ENCODE measurements at places on chromosomes 2 and 18.

GRCh38 chr2:115572746-115573145 lies 1130.3 kb downstream of the DPP10 start:
- DNase-seq, result no peak

DNA sequence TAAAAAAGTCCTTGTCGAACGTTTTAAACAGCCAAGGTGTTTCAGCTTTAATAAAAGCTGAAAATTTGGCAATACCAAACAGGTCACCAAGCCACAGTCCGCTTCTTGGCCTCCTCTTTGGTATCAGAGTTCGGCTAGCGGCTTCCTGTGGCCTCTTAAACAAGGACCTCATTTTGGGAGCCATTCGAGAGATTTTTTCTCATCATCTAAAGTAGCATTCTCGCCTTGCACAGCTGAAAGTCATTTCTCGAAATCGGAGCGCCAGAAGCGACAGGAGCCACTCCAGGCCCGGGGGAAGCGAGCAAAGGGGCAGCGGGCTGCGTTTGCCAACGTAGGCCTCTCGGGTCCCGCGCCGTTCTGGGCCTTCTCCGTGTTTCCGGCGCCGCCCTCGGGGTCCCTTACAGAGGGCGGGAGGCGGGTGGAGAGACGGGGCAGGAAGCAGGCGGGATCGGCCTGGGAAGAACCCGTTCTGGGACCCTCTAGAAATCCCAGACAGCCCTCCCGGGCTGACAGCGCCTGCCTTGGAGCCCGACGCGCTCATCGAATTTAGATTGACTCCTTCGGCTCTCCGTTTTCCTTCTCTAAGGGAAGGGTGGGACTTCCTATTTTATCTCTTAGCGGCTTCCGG lies 522 bp upstream of the ZNF407 start:
- peak; percentile 97 for DNase-seq

DNA sequence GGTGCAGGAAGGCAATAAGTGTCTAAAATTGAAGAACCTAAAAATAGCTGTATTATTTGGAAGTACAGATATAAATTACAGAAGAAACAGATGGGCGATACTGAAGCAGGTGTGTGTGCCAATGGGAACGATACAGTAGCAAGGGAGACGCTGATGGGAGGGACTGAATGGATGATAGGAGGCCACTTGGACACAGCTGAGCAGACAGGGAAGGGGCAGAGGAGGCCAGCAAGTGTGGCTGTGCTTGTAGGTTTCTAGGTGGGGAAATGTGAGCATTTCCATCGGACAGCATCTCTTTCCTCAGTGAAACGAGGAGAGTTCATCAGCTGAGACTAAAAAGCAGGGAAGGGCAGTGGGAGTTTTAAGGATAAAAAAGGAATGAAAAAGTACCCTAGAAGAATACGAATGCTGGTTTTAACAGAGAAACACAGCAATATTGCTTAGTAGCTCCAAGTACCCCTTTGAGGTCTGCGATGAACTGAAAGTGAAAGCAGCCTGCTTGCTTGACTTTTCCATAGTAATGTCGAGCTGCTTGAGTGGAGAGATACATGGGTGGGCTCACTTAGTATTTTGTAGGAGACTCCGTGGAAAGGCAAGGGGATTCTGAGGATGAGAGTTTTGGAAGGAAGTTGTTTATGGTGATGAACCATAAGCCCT lies 91.7 kb upstream of the EPC2 start:
- DNase-seq, result peak; percentile 10

GRCh38 chr2:184534986-184535385 lies 63.3 kb upstream of the ZNF804A start:
- DNase-seq, result no peak

DNA sequence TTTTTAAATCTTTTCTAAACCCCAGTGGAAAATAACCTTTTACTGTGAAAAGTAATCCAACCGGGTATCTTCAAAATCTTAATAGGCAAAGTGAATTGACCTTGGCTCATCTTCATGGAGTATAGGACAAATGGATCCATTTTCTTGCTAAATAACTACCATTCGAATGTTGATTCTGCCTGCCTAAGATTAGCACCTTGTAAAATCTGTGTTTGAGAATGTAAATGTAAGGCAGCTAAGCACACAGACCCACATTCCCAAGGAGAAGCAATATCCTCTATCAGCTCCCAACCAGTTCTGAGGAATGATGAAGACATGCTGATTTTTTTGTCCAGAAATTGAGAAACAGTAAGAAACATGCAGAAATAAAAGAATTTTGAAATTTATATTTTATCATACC lies 509.8 kb upstream of the SMIM21 start:
- DNase-seq, result no peak

DNA sequence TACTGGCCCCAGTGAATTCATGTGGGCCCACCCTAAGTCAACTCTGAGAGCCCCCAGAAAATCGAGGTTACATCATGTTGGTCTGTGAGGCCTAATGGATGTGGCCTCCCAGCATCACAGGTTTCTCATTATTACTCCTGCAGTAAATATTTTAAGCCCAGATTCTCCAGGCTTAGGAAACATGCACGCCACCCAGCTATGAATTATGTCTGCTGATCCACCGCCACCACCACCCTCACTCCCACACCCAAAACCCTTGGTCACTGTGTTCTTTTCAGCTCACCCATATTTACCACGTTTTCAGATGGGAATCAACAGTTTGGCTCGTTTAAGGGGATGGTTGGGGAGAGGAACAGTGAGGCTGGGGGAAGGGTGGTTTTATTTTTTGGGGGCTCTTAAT lies 128.6 kb downstream of the NCK2 start:
- no peak for DNase-seq

GRCh38 chr2:30373881-30374302 lies 73.2 kb upstream of the LCLAT1 start:
- no peak for DNase-seq

DNA sequence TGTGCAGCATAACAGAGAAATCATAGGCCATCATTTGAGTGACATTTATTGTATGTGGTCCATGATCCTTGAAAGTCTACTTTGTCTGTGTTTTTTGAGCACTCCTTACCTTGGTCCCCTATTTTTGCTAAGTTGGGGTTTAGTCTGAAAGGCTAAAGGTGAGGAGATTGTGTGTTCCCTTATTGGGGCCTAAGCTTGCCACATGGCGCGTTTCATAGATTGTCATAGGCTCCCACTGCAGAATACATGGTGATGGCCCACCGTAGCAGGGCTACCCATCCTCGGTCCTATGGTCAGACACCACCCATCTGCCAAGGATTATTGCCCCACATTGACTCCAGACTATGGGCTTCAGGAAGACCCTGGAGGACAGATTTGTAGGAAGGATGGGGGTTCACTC lies 117.0 kb upstream of the ZSWIM2 start:
- no peak for DNase-seq

- DNase-seq, result no peak
Measured at GRCh38 chr2:28490558-28490957, 5.3 kb upstream of the PLB1 start.

DNA sequence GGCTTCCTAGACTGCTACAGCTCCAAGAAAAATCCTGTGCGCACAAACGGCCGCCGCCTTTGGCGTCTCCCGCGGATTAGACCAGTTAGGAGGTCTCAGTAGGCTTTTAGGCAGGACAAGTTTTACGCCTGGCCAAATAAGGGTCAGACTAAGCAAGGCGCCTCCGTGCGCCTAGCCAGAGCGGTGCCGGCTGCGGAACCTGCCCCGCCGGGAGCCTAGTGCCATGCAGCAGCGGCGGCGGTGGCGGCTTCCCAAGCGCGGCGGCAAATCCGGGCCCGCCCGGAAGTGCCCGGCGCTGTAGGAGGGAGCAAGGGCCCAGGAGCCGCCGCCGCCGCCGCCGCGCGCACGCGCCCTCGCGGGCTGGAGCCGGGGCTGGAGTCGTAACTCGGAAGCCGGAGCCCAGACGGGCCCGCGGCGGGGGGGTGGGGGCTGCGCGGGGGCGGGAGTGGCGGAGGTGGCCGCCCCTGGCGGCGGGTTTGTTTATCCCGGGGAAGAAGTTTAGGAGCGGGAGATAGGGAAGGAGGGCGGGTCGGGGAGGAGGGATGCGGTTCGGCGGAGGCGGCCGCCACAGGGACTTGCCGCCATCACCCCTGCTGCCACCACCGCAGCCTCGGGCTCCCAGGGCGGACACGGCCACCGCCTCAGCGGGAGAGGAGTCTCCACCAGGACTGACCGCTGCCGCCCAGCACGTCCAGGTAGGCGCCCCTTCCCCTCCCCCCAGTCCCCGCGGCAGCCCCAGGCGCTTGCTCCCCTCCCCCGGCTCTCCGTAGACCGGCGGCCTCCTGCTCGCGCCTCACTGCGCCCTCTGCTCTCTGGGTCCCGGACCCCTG lies at the start of gene SPOPL:
Gene SPOPL (plus strand): TSS at position 346 of the 830 bp plus-strand sequence. CDS start 48,447 bp downstream, outside the sequence.
- DNase-seq, result peak; percentile 43

DNA sequence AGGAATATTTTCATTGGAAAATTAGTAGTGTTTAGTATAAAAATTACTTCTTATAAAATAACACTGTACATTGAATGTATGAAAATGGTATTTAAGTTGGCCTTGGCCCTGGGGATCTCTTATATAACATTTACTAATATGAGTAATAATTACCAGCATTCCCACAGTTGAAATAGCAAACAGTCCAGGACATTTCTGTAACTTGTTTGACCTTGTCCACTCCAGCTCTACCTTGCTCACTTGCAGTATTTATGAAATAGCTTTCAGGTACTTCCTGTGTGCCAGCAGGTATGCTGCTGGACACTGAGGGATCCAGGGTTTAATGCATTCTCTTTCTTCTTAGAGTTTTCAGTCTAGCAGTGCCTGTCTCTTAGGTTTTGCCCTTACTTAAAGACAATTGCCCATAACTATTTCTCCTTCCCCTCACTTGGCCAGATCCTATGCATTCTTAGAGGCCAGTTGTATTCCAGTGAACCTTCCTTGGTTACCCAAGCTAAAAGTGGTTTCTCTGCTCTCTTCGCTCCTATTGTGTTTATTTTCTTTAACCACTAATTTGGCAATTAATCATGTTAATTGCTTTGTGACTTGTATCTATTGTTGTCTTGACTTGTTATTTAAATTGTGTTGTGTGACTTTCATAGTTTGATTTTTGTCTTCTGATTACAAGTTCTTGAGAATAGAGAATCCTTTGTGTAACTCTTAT lies 25.9 kb downstream of the BABAM2 start:
- no peak for DNase-seq

- DNase-seq, result no peak
Measured at GRCh38 chr18:3624546-3624934, 174.6 kb downstream of the TGIF1 start.

GRCh38 chr2:12046641-12047040 lies 300.2 kb downstream of the LPIN1 start:
- DNase-seq, result no peak

DNA sequence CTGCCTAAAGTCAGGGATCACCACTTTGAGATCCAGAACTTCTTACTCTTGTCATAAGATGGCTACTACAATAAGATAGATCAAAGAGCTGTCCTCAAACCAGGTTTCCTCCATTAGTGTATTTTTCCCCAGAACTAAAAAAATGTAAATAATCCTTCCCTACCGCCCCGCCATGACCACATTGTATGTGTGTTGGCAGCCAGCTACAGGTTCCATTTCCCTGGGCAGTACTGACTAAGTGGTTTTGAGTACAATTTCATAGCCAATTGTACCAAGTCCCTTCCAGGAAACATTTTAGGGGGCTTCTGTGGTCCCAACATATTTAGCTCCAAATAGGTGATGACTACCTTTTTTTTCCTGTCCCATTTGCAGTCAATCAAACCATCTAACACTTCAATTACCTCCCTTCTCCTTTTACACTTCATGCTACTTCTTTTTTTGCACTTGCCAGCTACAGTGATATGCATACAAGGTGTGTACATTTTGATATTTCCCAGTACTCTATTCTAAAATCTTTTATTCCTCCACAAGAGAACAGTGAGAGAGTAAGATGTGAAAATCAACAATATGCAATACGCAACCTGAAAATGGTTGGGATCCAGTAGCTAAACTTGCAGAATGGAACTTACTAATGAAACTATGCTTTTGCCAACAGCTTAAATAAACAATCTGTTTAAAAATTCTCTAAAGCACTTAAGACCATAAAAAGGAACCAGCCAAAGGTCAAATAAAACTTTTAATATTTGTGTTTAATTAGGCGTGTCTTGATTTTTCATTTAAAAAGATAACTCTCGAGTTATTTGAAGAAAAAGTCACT lies 3.9 kb downstream of the PUM2 start:
- DNase-seq, result no peak

- DNase-seq, result no peak
Measured at GRCh38 chr2:8469709-8470493, 212.0 kb upstream of the ID2 start.

DNA sequence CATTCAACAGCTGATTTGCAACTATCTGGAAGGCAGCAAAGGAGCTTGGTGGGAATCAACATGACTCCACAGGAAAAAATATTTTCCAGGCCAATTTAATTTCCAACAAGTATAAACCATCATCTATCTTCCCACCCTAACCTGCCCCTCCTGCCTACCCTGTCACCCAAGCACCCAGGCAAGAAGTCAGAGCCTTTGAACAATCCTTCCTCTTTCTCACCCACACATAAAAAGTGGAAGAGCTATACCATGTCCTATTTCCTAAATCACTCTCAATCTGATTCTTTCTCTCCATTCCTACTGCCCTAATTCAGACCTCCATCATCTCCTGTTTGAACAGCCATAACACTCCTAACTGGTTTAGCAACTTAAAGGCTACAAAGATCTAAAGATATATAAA lies 12.7 kb downstream of the SPIRE1 start:
- DNase-seq, result no peak

GRCh38 chr18:9823805-9824473 lies 61.8 kb upstream of the TXNDC2 start:
- no peak for DNase-seq

GRCh38 chr2:3296182-3296972 lies 81.2 kb downstream of the EIPR1 start:
- no peak for DNase-seq

DNA sequence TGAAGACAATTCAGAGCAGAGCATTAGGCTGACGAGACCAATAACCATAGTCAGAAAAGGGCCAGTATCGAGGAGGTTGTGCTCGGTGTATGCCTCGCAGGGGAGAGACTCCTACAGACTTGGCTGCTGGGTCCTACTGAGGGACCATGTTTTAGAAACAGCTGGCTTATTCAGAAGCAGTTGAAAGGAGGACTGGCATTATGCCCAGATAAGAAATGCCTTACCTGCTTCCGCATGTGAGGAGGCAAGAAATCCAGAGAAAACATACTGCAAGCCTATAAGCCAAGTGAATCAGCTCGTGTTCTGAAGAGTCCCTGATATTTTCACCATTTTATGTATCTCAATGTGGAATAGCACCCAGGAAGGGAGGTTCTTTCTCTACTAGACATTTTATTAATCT lies 434.7 kb downstream of the GRB14 start:
- DNase-seq, result no peak

DNA sequence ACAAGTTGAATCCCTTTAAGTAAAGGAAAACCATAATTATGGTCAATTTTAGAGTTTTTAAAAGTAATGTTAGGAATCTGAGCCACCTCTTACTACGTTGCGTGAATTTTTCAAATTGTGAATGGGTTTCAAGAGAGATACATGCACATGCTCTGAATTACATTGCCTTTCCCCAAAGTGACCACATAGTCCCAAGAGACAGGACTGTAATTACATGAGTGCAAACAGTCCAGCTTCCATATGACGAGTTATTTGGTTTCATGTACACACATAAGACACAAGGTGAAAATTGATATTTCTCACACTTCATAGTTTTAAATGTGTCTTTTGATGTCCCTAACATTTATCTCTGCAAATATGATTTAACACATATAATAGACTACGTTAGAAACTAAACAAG lies 850.8 kb downstream of the LRP1B start:
- no peak for DNase-seq

Data from NCI-H1417 treated with DMSO at 0.1 percent for 48 hours (cell line).